Cardiac fibroblast (primary cell): ENCODE measurements at places on chromosomes 1 and 21.
A peak's percentile ranks its signal among the peaks of the same experiment; 100 is the strongest.

DNA sequence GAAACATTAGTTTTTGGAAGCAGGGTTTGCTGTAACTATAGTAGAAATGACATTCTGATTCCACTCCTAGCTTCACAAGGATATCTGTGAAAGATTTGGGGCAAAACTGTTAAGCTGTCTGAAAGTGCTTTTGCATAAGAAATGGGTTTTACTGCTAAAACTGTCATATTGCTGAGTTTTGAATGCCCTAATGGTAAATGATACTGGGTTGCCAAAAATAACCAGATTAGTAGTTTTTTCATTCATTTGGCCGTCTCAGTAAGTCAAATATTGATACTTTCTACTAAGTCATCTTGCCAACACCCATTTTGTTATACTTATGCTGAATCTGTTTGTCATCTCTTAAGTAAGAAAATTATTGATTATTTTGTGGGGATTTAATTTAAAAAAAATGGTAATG is 399 bp upstream of the PTPRC start:
- no peak for DNase-seq

GRCh38 chr1:94227624-94228023 is 9.8 kb downstream of the ARHGAP29 start:
- DNase-seq: no peak

GRCh38 chr1:209318181-209319056 is 265.1 kb upstream of the CAMK1G start:
- no peak for DNase-seq

DNA sequence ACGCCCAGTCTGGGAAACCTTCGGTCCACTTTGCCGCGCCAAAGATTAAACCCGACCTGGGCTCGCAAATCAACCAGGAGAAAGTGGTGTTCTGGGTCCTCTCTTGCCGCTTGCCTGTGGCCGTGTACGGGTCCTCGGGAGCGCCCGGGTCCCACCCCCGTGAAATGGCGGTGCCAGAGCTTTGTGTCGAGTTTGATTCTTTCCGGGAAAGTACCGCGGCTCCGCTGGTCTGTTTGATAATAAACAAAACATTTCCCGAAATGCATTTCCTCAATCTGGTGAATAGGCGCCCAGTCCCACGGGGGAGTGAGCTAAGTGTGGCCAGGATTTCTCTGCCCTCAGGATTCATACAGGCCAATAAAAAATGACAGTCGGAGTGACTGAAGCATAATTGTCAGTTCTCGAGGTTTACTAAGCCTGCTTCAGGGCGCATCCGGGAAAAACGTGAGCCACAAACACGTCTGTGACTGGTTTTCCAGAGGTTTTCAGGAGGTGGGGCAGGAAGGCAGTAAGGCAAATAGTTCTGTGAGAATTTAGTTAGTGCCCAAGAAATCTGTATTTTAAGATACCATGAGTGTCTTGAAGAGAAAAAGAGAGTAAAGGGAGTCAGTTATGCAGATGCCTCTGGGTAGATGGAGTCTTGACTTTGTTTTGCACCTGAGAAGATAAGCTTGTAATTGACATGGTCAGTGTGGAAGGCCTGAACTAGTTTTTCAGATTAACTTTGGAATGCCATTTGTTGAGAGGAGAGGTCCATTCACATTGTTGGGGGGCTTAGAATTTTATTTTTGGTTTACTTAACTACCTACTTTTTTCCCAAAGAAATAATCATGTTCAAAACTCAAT is 675 bp downstream of the IFNAR1 start:
- DNase-seq: peak; percentile 77

DNA sequence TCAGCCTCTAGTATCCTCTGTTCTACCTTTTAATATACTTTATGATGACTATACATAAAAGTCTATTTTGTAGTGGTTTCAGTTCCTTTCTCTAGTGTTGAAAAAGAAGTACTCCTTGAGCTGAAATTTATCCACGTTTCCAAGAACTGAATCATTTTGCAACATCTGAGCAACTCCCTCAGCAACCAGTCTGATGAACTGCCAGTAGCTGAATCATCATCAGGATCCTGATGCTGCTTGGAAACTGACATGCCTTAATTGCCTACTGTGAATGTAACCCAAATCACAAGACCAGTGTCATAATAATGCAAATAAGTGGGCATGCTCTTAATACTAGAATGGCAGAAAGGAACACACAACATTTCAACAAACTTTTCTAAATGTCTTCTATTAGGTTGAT is 103.3 kb downstream of the CYYR1 start:
- DNase-seq: peak; percentile 75

- DNase-seq: no peak
Observed at GRCh38 chr1:151036356-151036755, at the start of gene BNIPL. TSS of gene BNIPL (plus strand) at chr1:151036586. CDS start at chr1:151036726, 140 bp downstream.

GRCh38 chr1:109578947-109579443 is 30.6 kb downstream of the GNAI3 start:
- peak; percentile 23 for DNase-seq

- no peak for DNase-seq
Observed at GRCh38 chr1:1032424-1032823, 12.5 kb downstream of the AGRN start.

GRCh38 chr1:178483251-178483957 is 13.4 kb downstream of the CLEC20A start:
- no peak for DNase-seq

GRCh38 chr21:42703965-42704364 is 50.5 kb downstream of the PDE9A start:
- DNase-seq: no peak

GRCh38 chr1:98991127-98992012 is 13.3 kb downstream of the PLPPR5 start:
- DNase-seq: peak; percentile 92

- no peak for DNase-seq
Observed at GRCh38 chr1:68204977-68205630, 27.2 kb downstream of the WLS start.

GRCh38 chr1:158145173-158145719 is 35.4 kb upstream of the CD1D start:
- peak; percentile 95 for DNase-seq

GRCh38 chr1:100862591-100862990 is 32.1 kb downstream of the EXTL2 start:
- DNase-seq: peak; percentile 71

- no peak for DNase-seq
Observed at GRCh38 chr1:191709215-191709614, 449.0 kb upstream of the RGS18 start.

DNA sequence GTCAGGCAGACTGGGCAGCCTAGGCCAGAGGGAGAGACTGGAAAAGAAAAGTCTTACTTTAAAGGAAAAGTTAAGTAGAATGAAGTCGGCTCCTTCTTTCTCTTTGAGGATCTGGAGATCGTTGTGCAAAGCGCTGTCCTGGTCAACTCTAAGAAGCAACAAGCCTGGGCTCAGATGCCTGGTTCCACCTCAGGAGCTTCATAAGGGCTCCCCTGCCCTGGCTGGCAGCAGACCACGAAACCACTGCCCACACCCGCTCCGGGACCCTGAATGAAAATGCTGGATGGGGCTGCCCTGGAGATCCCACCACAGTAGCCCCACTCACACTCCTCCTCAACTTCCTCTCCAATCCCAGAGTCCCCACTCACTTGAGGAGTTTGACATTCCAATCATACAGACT is 6.4 kb downstream of the UBE2Q1 start:
- DNase-seq: no peak

DNA sequence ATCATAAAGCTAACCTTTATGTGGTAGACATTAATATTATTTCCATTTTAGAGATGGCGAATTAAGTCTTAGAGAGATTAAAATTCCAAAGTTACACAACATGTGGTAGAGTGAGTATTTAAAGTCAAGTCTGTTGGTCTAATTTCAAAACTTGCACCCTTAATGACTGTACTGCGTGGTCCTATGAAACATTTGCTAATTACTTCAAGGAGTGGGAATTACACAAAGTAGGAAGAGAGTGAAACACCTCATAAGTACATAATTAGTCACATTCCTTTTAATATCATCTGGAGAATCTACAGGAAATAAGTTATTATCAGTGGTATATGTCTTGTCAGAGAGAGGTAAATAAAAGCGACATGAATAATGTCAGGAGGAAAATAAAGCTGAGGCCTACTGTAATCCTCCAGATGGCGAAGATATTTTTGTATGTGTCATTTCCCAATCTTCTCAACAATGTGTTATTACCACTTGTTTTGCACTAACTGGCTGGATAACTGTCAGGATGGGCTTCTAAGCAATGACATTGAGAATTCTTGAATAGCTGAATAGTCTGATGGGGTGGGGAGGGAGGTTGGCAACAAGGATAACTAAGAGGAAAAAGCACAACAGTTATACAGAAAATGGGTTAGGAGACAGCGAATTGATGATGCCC is 95.5 kb downstream of the TNFSF18 start:
- peak; percentile 56 for DNase-seq
